HS-27A (cell line): ENCODE measurements at places on chromosomes 3 and 15.
A peak's percentile ranks its signal among the peaks of the same experiment; 100 is the strongest.

GRCh38 chr3:2212206-2212605 lies 113.5 kb downstream of the CNTN4 start:
- no peak for DNase-seq

DNA sequence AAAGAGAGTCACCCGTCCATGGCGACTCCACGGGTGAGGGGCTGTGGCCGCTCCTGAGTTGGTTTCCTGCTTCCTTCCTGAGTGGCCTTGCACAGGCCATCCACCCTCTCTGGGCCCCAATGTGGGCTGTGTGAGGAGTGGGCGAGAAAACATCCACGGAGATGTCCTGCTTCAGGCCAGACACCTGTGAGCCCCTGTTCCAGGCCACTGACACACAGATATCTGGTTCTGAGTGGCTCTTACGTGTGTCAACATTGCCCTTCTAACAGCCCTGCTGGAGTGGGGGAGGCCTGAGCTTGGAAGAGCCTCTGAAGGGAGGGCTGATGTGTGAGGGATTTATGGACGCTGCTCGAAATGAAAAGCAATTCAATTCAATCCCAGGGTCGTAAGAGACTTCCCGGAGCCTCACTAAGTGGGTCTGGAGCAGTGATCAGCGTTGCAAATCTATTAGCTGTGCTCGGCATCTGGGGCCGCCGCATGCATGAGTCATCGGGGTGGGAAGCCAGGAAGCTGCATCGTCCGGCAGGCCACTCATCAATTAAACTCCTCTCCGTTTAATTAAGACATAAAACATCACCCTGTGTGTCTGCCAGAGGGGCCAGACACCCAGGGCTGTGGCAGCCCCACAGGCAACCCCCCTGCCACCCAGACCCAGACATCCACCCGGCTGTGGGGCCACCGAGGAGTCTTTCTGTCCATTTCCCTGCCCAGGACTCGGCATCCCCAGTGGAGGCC lies 20.0 kb upstream of the PRR23E start:
- DNase-seq: peak; percentile 26

DNA sequence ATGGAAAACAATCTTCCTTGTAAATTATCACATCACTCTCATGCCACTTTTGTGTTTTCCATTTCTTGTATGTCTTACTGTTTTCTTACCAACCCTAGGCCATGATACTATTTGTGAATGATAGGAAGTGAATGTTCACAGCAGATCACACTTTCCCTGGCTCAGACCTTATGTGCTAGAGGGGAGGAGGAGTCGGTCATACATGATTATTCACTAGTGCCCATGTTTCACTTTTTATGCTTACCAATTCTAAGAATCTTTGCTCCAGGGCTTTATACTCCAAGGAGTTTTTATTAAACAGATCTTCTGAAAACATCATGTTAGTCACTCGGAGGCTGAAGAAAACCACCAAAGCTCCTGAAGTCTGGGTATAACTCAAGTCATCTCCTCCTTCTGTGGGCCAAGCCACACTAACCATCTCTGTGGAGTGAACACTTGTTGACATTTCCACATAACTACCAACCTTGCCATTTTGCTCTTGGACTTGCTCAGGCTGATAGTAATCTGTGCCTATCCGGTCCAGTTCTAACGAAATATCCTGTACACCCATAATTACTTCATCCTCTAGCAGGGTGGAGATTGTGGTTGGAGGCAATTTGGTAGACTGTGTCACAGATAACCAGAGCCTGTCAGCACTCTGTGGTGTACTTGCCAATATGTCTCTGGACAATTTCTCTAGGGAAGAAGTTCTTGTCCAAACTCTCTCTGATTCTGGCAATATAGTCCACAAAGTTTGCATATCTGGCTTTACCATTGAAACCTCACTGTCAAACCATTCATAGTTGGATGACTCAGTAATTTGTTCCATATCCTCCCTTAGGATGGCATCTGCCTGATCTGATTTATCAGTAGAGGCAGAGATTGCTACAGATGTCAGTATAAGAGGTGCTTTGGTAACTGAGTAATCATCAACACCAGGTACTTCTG lies 76.8 kb downstream of the IMPG2 start:
- no peak for DNase-seq

DNA sequence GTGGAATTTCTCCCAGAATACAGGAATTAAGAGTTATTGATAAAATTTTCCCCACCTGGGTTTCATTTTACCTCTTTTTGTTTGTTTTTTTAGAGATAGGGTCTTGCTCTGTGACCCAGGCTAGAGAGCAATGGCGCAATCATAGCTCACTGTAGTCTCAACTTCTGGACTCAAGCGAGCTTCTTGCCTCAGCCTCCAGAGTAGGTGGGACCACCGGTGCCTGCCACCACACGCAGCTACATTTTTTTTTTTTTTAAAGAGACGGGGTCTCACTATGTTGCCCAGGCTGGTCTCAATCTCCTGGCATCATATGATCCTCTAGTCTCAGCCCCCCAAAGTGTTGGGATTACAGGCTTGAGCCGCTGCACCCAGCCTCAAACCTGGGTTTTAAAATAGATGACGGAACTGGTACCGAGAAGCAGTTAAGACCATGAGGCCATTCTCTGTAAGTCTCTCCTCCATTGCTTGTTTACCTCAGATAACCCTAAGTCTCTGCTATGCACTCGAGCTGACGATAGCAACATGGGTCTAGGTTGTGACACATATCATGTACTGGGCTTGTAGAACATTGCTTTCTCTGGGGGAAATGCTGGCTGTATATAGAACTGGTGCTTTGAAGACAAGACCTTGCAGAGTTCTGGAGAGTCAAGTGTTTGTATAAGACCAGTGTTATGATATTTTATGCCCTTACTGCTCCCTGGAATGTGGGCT lies 16.4 kb downstream of the ETV5 start:
- DNase-seq: no peak

- DNase-seq: no peak
Measured at GRCh38 chr15:99054025-99054387, 46.4 kb upstream of the PGPEP1L start.
